ENCODE measurements at places on chromosomes 3 and 15.

- no peak for DNase-seq
Observed at GRCh38 chr3:10816019-10816862, at the start of gene SLC6A11. TSS of gene SLC6A11 (plus strand) at chr3:10816228. CDS start at chr3:10816266, 38 bp downstream.

DNA sequence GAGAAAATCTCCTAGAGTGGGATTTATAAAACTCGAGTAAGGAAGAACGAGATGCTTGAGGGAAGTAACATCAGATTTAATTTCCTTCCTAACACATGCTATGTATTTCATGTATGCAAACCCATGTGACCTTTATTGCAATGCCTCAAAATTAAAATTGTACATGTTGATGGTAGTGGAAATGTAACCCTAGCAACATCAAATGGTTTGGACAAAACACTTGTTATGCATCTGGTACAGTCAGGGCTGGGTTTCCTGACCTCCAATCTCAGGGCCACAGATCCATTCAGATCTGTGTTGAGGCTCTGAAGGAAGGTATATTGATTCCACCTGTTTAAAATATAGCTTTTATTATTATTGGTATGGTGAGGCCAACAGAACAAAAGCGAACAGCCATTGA is 246.0 kb downstream of the WNT5A start:
- no peak for DNase-seq

DNA sequence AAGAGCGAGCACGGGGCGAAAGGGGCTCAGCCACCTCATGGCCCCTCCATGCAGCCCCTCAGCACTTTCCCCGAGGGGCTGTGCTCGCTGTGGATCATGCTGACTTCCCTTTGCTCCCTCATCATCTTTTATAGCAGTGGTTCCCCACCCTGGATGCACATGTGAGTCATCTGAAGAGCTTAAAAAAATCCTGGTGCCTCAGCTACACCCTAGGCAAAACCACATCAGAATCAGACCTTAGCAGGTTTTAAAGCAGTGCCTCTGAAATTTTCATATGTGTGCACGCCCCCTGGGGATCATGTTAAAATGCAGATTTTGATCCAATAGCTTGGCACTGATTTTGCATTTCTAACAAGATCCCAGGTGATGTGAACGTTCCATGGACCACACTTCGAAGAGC is 50.9 kb downstream of the FEM1B start:
- no peak for DNase-seq

DNA sequence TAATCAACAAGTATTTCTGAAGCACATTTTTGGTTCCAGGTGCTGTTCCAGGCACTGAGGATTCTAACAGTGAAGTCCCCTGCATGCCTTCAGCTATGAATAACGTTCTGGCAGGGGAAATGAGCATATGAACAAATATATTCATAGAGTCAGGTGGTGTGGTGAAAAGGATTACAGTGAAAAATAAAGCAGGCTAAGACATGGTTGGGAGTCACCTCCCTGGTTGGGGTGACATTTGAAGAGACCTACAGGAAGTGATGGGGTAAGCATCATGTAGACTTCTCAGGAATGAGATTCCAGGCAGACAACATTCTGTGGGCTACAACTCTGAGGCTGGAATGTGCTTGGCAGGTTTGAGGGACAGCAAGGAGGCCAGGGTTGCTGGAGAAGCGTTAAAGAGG is 15.0 kb downstream of the FRMD4B start:
- no peak for DNase-seq

- DNase-seq, result no peak
Observed at GRCh38 chr3:113212150-113212843, 940 bp downstream of the BOC start.

- DNase-seq, result no peak
Observed at GRCh38 chr15:61762676-61763075, 297.6 kb downstream of the VPS13C start.

DNA sequence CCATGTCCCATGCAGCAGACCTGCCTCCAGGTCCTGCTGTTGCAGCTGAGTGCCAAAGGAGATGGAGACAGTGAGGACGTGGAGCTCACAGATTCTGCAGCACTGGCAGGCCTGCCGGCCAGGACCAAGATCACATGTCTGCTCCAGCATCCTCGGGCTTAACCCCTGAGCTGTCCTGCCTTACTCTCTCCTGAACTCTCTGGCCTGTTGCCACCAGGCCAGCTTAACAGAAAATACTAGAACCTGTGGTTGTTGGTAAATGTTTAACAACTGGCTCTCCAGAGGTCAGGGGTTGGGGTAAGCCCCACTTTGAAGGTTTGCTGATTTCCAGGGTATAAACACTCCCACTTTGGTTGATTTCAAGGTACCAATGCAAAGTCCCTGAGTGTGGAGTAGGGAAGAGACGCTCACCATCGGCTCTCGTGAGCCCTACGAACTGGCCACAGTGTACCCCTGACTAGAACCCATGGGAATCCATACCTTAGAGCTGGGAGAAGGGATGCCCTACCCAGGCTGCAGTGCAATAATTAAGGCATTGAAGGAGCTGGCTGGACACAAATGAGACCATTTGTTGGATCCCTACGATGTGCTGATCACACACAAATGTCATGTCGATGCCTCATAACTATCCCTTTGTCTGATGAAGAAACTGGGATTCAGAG is 147.9 kb downstream of the OR4M2 start:
- DNase-seq, result no peak

GRCh38 chr3:66588340-66588847 is 87.6 kb upstream of the LRIG1 start:
- no peak for DNase-seq

GRCh38 chr3:27661797-27662196 is 60.3 kb downstream of the EOMES start:
- DNase-seq, result no peak

- no peak for DNase-seq
Observed at GRCh38 chr15:73856458-73857192, 16.7 kb upstream of the TBC1D21 start.

GRCh38 chr15:100343251-100343650 is 1.5 kb upstream of the ADAMTS17 start:
- no peak for DNase-seq

DNA sequence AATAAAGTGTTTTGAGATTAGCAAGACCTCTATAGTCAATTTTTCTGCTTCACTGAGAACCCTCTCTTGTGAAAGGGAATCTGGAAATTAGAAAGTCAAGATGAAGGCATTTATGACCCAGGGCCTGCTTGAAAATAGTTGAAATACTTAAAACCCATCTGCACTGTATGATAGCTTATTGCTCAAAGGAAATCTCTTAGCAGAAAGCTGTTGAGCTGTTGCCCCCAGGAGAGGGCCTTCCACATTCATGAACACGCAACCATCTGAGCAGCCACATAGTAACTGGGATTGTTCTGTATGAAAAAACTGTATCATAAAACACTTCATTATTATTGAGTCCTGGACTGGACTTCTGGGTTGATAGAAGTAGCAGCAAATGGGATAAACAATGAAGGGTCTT is 106.4 kb upstream of the PTX3 start:
- DNase-seq, result no peak

GRCh38 chr3:138873471-138874278 is 38.9 kb upstream of the PIK3CB start:
- no peak for DNase-seq
